T-helper 17 cell (primary cell): ENCODE measurements at places on chromosomes 7 and 10.

- DNase-seq = no peak
Measured at GRCh38 chr7:138776166-138776833, 21.5 kb upstream of the TMEM213 start.

- peak; percentile 61 for DNase-seq
Measured at GRCh38 chr7:107579885-107580715, at the start of gene BCAP29. BCAP29 (plus strand) TSS chr7:107580246; CDS start chr7:107580773, 527 bp downstream.

DNA sequence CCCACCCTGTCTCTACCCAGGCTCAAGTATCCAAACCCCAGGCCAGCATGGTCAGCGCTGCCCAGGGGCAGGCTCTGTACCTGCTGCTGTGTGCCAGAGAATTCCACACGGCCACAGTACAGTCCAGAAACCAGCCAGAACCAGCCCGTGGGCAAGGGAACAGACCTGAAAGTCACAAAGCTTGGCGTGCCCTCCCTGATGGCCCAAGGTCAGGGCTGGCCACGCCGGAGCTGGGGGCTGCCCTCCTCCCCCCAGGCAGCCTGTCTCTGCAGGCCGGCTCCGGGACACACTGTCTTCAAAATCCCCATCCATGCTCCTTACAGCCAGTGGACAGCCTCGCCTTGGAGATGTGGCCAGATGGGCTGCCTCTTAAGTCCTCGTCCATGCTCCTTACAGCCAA, 78.4 kb downstream of the CTBP2 start:
- DNase-seq = no peak

DNA sequence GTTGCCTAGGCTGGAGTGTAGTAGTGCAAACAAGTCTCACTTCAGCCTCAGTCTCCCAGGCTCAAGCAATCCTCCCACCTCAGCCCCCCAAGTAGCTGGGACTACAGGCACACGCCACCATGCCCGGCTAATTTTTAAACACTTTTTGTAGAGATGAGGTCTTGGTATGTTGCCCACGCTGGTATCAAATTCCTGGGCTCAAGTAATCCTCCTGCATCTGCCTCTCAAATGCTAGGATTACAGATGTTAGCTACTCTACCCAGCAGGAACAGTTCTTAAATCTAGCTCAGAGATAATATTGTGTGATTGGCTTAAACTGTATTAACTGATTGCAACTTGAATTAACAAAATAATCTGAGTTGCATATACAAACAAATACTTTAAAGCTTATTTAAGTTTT, 82.9 kb downstream of the CDK14 start:
- DNase-seq = no peak

DNA sequence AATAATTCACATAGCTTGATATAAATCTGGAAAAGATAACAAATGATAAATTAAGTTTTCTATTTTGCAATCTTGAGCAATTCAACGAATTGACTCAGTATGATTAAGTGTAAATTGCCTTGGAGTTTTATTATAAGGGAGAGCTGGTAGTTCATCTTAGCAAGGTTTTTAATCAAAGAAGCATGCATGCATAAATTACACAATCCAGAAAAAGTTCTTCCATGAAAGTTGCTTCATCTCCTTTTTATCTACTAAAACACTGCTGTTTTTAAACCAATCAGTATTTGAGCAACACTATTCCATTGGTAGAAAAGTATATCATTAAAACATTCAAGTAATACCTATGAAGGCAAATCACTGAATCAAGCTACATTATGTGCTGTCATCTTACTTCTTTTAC, 47.6 kb downstream of the POT1 start:
- no peak for DNase-seq

DNA sequence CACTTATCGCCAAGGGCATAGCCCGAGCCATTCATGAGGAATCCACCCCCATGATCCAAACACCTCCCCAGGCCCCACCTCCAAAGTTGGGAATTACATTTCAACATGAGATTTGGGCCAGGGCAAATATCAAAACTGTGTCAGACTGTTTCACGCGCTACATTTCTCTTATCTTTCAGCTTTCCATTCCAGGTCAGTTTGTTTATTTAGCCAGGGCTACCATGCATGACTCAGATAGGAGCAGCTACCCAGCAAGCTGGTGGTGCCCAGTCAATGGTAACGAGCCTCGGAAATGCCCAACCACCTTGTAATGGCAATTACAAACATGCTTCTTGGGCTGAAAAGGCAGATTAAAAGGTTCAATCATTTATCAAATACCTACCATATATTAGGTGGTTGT, 43.6 kb upstream of the BAMBI start:
- DNase-seq = no peak

DNA sequence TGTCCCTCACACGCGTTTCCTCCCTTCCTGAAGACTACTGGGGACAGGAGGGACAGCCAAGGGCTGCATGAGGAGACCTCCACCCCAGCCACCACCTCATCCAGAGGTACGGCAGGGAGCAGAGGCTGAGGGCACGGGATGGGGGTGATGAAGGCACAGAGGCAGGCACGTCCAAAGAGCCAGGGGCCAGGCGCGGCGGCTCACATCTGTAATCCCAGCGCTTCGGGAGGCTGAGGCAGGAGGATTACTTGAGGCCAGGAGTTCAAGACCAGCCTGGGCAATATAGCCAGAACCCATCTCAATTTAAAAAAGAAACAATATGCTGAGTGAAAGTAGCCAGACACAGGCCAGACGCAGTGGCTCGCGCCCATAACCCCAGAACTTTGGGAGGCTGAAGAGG, 3.3 kb downstream of the MICALL2 start:
- DNase-seq = no peak

DNA sequence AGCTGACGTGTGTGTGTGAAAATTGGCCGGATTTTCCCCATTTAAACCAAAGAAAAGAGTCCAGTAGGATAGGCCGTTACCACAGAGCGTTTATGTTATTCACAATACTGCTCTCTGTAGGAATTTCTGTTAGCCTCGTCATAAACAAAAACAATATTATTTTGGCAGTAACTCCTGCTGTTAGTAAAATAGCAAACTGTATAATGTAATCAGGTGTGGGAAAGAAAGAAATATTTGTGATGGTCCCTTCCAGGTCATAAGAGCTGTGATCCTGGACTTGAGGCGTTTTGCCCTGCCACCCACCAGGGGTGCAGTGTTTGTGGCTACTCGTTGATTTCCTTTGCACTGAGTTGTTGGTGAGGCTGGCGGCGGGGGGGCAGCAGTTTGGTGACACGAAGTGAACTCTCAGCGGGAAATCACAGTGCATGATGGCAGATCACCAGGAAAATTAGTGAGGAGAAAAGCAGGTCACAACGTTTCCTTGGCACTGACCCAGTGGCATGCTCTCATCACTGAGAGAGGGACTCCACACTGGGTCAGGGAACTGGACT, 2.8 kb downstream of the EEPD1 start:
- DNase-seq = no peak

DNA sequence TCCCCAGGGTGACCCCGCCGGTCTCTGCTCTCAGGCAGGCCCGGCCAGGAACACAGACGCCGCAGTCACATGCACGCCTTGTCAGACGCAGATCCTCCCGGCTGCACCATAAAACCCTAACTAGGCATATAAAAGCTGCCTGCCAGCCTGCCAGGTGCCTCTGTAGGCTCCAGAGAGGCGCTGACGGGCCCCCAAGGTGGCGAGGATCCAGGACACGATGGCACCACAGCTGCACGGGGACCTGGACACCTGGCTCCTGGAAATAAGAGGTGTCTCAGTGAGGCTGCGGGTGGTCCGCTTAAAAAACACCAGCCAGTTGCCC, 21.9 kb upstream of the GDF10 start:
- DNase-seq = no peak

DNA sequence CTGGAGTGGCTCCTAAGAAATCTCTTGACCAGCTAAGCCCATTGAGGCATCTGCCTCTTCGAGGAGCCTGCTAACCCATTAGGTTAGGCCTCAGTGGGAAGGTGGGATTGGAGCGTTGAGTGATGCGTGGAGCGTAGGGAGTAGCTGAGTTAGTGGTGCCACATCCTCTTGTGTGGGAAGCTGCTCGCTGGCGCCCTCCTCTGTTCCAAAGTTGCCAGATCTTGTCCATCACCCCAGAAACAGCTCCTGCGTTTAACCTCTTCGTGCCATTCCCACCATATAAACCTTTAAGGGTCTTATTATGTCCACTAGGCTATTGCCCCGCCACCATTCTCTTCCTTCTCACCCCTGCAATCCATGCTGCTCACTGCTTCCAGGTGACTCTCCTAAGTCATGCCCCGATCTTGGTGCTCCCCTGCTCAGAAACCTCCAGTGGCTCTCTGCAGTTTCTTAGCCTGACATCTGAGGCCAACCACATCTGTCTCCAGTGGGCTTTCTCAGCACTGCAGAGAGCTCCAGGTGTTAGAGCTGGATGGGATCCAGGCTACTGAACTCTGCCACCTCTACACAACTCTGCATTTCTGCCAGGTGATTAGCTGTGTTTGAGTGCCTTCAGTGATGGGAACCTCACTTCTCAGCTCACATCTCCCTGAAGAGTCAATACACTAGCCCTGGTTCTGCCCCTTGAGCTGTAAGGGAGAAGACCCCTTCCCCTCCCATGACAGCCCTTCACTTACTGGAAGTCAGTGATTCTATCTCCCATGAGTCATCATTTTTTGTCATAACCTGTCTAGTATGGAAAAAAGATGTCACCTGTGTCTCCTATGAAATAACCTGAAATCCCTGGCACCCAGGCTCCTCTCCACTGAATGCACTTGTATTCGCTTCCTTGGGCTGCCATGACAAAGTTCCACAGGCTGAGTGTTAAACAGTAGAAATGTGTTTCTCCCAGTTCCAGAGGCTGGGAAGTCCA, 65.0 kb upstream of the FGFR2 start:
- DNase-seq = no peak

GRCh38 chr7:43484678-43485395, 98.1 kb upstream of the STK17A start:
- no peak for DNase-seq

GRCh38 chr7:135100856-135101255, 47.0 kb upstream of the TMEM140 start:
- DNase-seq = no peak

GRCh38 chr10:26621243-26621888, 76.1 kb upstream of the PDSS1 start:
- no peak for DNase-seq

DNA sequence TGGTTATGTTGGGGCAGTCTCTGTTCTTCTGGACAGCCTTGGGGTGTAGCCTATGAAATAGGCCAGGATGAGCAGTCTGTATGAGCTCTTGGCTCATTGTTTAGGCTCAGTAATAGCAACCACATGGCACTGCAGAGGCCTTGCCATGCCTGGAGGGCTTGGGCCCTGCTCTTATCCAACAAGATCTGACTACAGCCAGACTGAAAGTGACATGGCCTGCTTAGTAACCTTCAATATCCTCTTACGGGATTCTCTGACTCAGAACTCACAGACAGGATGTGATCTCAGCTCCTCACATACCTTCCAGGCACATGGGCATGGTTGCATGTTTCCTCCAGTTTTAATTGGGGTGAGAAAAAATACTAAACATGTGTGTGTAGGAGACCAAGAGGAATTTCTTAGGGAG, 289.3 kb downstream of the PTEN start:
- DNase-seq = no peak

GRCh38 chr7:123749537-123749857, 694 bp upstream of the WASL start:
- DNase-seq = no peak
